HEK293T (cell line): ENCODE measurements at places on chromosomes 4 and X.

DNA sequence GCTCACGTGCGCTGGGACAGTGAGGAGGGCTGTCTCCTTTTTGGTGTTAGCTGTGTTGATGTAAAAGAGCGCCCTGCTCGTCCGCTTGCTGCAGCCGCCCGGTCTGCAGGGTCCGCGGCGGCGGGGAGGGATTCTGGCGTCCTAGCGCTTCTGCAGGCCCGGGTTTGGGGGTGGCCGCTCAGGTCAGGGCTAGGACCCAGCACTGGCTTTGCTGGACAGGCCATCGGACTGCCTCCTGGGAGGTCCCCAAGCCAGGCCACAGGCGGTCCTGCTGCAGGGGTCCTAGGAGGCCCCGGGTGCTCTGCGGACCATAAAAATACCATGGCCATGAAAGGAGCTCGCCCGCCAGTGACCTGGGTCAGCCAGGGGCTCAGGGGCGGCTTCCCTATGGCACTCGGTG, 308.7 kb downstream of the DCTD start:
- no peak for DNase-seq

- no peak for DNase-seq
These were observed 1139.5 kb downstream of the FAM133A start for GRCh38 chrX:94813541-94813940.

- DNase-seq, result no peak
These were observed 58.3 kb downstream of the EVC2 start for GRCh38 chr4:5650040-5650439.

GRCh38 chrX:1126738-1127137, 85.7 kb downstream of the CRLF2 start:
- DNase-seq, result no peak

GRCh38 chrX:48626401-48627298, 29.4 kb downstream of the WDR13 start:
- DNase-seq, result no peak

DNA sequence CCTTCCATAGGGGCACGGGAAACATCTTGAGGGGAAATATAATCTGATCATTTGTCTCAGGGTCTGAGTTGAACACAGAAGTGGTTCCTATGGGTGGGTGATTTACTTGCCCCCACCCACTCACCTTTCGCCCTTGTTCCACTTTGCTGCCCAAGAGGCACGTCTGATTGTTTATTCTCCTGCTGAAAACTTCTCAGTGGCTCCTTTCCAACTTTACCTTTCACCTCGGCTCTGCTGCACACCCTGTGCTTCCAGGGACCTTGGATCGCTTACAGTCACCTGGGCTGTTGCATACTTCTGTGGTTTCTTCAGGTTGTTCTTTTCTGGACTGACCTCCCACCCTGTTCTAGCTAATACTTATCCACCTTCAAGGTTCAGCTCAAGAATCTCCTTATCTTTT, 213.4 kb upstream of the JADE1 start:
- DNase-seq, result no peak

DNA sequence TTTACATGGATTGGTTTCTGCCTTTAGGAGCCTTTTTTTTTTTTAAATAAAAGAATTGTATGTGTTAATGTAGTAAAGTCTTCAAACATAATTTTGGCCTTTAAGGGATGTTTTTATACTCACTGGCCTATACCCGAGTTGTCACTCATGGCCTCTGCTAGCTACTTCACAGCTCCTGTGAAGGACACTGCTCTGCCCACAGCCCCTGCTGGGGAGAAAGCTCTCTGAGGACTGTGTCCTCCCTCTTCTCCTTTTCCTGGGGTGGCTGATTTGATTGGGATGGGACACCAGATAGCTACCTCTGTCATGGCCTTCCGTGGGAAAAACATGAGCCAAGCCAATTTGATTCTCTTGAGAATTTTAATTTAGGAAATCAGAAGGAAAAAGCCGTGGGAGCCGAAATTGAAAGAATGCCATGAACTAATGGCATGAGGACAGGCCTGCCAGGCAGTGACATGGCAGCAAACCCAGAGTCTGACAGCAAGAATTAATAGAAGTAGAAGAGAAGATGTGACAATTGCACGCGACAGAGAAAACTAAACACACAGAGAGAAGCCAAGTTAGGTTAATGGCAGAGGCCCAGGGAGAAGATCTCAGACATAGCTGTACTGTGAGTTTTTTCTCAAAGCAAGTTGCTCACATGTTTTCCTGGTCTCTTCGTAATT, 81.4 kb downstream of the ARHGAP10 start:
- DNase-seq, result no peak

DNA sequence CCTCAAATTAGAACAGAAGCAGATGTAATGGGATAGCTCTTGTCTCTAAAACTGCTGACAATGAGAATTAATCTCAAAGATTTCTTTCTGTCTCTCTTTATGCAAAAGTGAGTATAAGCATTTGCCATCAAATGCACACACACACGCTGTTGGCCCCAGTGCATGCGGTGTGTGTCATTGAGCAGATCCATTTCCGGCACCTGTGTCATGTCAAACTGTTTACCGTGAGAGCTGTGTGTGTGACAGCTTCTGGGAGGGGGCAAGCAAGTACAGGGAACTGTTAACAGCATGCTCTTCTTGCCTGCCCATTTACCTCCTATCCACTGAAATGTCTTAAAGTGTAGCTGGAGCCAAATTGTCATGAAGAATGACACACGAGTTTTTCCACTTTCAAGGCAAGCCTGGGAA, 297.9 kb upstream of the FAT4 start:
- DNase-seq, result no peak
